ENCODE measurements at places on chromosomes 5 and 9.

GRCh38 chr5:60822285-60822556 is 21.8 kb downstream of the ELOVL7 start:
- no peak for DNase-seq

- no peak for DNase-seq
These were observed 256.8 kb upstream of the IRX4 start for GRCh38 chr5:2139478-2139877.

DNA sequence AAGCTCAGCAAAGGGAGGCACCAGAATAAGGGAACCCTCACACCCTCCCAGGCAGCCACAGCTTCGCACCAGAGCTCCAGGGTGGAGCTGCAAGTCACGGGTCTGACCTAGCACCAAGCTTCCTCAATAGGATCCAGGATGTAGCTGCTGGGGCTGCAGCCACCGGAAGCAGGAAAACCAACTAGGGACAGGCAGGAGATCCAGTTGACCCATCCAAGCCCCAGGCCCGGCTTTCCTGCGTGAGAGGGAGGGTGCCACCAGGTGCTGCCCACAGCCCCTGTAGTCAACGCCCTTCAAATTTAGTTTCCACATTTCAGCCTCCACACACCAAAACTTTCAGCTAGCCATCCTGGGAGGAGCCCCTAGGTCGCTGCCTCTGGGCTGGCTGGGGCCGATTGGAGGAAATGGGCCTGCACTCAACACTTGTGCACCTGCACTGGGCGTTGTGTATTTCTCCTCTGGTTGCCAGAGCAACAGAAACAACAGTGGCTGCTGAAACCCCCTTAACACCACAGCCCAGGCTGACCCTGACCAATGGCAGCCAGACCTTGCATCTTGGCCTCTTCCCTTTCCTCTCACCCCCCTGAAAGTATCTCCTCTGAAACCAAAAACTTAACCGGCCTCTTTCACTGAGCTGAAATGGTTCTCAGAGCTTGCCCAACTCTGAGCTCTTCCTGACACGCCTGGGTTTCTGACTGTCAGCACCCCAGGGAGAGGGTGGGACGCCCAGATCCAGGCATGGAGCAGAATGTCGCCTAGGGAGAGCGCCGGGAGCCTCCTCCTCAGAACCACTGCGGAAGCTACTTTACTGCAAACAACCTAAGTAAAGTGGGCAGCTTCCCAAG is 226.5 kb upstream of the MAP3K1 start:
- DNase-seq: no peak

DNA sequence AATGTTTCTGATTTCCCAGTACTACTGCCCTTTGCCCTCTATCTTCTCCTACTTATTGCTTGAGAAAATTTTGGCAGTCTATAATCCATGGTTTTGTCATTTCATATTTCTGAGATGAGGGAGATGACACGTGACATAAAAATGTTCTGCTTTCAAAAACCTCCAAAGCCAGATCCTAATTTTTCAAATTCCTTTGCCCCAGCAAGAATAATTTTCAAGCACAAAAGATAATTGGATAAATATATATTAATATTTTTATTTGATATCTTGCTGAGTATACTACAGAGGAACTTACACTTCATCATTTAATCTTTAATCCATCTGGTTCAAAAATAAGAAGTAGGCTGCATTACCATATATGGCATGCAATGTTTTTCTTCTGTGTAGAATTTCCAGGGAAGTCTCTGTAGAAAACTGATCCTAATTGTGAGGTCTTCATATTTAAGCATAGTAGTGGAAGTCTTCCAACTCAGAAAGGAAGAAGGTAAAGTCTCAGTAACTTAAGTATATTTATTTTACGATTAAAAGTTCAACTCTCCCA is 1738.8 kb downstream of the EFNA5 start:
- DNase-seq: peak; percentile 9

DNA sequence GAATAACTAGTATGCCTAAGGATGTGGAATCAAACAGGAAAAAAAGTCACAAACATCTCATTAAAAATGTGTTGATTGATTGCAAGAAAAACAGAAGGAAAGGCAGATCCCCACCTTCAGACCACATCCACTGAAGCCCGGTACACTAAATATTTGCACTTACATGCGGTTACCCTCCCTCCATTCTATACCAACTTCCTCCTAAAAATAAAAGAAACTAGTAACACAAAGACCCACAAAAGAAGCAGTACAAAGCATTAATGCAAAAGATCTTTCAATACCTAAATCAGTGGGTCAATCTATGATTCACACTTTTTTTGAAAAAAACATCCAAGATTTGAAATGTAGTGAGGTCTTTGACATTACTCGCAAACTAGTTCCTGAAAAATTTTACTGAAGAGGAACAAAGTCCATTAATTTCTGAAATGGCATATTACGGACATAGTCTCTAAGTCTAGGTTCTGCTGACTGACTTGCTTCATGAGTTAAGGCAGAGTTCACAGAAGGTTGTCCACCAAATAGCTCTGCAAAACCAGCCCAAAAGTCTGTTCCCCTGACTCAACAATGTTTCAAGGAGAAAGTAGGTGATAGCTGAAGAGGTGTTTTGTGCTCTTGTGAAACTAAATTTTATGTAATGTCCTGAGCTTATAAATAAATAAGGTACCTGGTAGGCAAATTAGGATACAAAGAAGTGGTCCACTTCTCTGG is 100.7 kb downstream of the PAM start:
- no peak for DNase-seq

Measured in trophoblast cell (in vitro differentiated cells and primary cell).